ENCODE measurements at places on chromosomes 3 and 15.

DNA sequence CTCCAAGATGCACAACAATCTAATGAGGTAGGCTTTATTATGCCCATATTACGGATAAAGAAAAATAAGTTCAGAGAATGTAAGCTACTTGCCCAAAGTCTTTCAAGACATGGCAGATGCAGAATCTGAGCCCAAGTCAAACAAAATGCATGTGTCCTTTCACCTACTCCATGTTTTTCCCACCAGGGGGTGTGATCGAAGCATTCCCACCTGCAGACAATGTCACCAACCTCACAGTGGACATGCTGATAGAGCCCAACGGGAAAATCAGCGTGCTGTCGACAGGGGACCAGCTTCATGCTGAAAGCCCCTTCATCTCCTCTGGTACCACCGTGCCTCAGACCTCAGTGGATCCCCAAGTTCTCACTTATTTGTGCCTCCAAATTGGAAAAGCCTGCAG, 99.8 kb upstream of the C15orf61 start:
- no peak for DNase-seq
- no peaks in the 10 kb centered on the region for H3K36me3 ChIP-seq
- no peak overlapping the region for H3K27ac ChIP-seq
- no peaks in the 10 kb centered on the region for H3K27me3 ChIP-seq

- no peaks in the 10 kb centered on the region for H3K4me1 ChIP-seq
- no peaks in the 10 kb centered on the region for H3K27me3 ChIP-seq
- no peaks in the 10 kb centered on the region for H3K36me3 ChIP-seq
- H3K4me3 ChIP-seq, result no peak overlapping the region
Measured at GRCh38 chr3:52328536-52329080, 12.5 kb downstream of the DNAH1 start.

DNA sequence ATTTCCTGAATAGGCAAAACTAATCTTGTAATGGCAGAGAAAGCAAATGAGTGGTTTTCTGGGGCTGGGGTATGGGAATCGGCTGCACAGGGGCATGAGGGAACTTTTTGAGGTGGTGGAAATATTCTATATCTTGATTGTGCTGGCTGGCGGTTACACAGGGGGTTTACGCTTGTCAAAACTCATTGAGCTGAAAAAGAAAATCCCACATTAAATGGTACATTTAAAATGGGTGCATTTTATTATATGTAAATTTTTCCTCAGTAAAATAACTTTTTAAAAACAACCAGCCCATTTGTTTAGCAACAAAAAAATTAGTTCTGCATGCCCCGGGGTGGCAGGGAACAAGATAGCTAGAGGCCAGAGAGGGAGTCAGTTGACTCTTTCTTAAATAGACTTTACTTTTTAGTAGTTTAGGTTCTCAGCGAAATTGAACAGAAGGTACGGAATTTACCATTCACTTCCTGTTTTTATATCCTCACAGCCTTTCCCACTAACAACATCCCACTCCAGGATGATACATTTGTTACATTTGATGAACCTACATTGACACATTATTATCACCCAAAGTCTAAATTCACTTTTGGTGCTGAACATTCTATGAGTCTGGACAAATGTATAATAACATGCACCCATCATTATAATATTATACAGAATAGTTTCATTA, 41.2 kb upstream of the BCL2A1 start:
- H3K4me1 ChIP-seq, result no peaks in the 10 kb centered on the region
- no peak overlapping the region for H3K27ac ChIP-seq
- H3K4me3 ChIP-seq, result no peak overlapping the region
- no peaks in the 10 kb centered on the region for H3K27me3 ChIP-seq
- no peaks in the 10 kb centered on the region for H3K36me3 ChIP-seq

DNA sequence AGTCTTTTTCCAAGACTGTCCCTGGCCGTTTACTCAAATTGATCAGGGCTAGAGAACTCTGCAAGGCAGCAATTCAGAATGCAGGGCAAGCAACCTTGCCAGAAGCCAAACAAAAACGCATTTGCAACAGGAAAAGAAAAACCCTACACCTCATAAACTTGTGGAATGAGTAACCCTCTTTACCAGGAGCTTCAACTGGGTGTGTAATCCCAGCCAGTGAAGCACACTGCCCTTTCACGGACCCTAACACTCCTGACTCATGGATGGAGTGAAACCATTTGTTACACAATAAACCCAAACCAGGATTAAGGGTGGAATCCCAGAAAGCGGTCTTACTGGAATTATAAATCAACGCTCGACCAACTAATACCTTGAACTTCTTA, 14.8 kb upstream of the LDHAL6B start:
- H3K27ac ChIP-seq, result no peak overlapping the region
- DNase-seq, result no peak
- peaks cover 18% of the 10 kb centered on the region for H3K36me3 ChIP-seq
- H3K27me3 ChIP-seq, result no peaks in the 10 kb centered on the region
- no peaks in the 10 kb centered on the region for H3K4me1 ChIP-seq

GRCh38 chr3:110391640-110392395, 679.8 kb upstream of the NECTIN3 start:
- H3K27ac ChIP-seq, result no peak overlapping the region
- no peaks in the 10 kb centered on the region for H3K27me3 ChIP-seq
- no peak for DNase-seq
- no peaks in the 10 kb centered on the region for H3K4me1 ChIP-seq
- H3K4me3 ChIP-seq, result no peak overlapping the region
- no peaks in the 10 kb centered on the region for H3K36me3 ChIP-seq

Data from lung (tissue), 17 donors.